ENCODE measurements at places on chromosomes 6 and 20.

DNA sequence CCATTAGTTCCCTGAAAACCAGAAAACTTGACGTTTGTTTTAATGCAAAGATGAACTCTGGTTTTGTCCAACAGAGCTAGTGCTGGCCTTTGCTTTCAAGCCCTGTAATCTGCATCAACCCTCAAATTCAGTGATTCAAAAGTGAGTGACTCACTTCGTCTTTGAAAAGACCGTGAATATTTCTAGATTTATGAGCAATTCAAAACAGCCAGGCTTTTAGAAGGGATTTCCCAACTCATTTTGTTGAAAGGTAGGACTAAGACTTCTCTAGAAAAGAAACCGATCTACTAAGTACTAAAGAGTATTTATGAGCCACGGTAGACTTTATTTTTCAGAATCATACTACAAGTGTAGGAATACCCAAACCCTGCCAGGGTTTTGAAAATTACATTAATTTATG lies 121.5 kb downstream of the UST start:
- DNase-seq, result peak; percentile 70

DNA sequence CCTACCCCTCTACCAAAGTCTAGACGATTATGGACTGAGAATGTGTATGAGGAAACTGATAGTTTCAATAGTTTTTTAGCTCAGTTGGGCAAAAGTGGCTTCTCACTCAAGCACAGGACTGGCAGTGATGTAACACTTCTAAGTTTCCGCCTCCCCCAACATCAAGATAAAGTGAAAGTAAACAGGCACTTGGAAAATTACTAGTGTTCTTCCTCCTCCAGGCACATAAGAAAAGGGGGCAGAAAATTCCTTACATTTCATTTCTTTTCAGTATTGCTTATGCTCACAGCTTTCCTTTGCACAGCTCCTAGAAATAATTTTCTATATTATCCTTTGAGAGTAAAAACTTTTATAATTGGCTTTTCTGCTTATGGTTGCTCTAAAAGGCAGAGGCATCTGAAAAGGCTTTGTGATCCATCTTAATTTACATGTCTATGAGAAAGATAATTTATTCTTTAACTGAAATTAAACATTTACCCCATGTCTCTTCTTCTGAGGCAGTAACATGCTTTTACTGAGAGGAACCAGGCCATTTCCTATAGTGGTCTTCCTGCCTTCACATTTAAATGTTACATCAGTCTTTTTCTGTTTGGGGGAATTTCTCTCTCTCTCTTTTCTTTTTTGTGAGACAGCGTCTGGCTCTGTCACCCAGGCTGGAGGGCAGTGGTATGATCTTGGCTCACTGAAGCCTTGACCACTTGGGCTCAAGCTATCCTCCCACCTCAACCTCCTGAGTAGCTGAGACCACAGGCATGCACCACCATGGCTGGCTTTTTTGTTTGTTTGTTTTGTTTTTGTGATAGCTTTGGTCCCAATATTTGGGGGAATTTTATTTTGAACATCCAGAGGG lies 65.0 kb upstream of the EEF1A1 start:
- peak; percentile 84 for DNase-seq

DNA sequence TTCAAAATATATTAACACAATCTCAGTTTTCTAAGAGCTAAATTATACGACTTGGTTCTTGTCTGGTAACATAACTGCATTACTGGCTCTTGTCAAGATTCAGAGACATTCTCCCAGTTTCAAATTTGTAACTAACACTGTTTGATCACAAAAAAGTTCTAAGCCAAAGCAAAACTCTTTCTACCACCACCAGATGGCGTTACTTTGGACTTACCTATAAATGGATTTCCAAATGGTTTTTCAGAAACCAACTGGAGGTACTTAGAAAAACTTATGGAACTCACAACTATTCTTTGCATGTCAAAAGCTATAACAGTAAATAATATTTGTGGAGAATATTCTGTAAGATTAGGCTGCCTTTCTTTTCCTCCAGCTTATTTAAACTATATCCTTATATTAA lies 34.2 kb upstream of the GFRAL start:
- no peak for DNase-seq

DNA sequence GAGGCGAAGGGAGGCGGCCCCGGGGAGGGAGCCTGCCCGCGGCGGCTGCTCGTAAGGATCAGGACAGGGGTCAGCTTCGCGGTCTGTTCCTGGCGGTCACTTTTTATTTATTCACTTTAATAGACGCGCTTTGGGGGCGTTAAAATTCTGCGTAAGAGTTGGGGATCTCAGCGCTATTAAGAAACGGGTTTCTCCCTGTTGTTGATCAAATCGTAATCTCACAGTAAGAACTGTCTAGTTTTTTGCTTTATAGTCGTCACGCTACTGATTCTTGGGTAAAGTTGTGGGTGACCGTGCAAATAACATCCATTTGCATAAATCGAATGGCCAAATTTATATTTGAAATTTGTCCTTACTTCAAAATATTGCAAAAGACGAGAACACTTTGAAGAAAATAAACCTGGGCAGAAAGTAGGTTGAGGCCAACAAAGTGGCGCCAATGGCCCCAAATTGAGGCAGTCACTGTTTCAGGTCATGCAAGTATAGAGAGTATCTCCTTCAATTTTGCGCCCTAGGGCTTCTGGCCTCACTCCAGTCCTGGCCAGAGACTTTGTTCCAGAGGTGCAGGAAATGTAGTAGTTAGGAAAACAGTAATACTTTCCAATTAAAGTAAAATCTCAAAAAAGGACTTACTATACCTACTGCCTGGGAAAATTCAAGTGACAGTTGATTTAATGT lies 963 bp upstream of the RMND1 start:
- peak; percentile 25 for DNase-seq

DNA sequence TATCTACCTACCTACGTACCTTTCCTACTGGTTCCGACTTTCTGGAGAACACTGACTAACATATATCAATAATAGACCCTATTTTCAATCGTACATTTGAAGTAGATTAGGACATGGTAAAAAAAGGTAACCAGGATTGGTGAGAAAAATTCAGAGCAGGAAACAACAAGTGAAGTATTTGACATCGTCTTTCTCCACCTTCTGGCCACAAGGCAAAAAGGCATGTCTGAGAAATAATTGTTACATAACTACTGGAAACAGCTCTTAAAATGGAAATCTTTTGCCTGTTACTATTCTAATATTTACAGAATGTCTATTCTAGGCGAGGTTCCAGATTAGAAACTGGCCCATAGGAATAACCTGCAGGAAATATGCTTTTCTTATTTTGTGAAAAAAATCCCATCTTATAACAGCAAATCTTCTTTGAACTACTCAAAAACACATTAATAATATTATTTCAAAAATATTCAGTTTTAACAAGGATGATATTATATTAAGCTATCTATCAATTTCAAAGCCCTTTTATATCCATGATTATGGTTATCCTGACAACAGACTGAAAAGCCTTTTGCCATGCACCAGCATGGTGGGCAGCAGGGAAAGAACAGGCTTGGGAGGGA lies 80.8 kb downstream of the RCAN2 start:
- DNase-seq, result peak; percentile 19

DNA sequence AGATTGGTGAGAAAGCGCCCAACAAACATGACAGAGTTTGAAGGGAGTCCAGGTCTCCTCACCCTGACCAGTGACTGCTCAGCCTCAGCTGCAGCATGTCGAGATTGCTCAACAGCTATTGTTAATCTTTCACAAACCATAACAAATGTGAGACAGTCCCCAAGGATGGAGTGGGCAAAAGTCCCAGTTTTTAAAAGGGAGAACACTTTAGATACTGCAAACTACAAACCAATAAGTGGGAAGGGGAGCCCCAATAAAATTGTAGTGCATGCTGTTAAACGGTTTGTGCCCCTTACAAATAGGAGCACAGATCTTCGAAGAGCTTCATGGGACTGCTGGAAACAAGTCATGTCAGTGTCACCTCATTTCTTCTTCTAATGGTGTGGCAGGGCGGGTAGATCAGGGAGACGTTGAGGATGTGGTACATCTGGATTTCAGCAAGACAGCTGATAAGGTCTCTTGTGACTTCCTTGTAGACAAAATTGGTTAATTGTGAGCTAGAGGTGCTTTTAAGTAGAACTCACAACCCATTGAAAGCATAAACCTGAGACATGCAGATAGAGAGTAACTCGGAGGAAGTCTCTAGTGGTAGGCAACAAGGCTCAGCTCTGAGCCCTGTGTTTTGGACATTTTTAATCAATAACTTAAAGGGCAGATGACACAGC lies 134.0 kb upstream of the ARMC2 start:
- peak; percentile 68 for DNase-seq

DNA sequence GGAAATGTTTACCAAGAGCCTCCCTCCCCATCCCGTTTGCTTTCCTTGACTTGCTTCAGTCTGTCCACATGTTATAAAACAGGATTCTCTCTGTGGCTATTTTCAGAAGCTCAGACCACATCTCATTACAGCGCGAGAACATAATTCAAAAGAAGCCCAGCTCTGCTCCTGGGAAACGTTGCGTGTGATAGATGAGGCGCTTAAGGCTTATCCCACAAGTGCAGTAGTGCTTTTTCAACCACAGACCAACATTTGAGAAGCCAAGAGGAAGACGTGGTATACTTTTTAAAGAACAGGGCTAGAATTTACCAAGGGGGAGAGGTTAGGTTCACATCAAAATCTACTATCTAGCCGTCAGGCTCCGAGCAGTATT lies 239.5 kb downstream of the SLC24A3 start:
- no peak for DNase-seq

GRCh38 chr6:118935331-118935668 lies 341 bp upstream of the MCM9 start:
- DNase-seq, result no peak

DNA sequence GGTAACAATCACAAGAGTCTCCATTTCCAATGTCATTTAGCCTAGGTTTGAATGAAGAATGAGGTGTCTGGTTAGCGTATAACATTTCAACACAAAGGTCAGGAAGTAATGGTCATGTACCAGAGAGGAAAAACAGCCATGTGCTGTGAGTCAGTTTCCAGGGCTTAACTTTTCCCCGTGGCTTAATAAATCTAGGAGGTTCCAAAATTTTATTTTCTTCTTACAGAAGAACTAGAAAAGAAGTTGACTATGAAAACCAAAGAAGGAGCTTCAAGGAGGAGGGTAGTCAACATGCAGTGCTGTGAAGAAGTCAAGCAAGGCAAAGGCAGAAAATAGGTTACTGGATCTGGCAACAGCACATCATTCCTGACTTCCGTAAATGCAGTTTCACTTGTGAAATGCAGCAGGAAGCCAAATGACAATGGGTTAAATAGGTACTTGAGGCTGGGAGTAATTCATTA lies 8.4 kb upstream of the GABRR2 start:
- no peak for DNase-seq

GRCh38 chr6:47701363-47701762 lies 3.0 kb downstream of the ADGRF4 start:
- no peak for DNase-seq

DNA sequence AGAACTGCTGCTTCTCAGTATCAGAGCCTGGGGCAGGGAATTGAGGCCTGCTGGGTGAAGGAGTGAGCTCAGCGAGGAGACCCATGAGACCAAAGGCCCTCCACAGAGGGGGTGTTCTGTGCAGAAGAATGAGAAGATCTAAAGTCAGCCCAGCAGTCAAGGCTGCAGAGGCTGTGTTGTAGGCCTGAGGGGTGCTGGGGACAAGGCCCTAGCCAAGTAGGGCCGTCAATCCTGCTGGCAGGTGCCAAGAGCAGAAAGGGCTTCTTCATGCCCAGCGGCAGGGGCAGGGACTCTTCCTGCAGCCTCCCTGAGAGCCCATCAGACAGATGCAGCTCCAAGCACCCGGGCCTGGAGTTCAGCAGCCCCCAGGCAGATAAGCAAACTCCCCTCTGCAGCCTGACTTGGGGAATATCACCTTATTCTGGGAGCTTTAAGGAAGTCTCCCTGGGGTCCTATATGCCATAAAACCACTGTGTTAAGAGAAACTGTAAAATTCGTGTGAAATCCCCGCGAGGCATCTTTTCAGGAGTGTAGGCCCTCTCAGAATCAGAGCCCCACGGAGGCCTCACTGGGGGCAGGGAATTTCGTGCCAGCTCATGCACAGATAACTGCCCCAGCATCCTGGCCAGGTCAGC lies 9.0 kb downstream of the CCDC167 start:
- no peak for DNase-seq

- DNase-seq, result no peak
Measured at GRCh38 chr20:13355941-13356486, 134.9 kb downstream of the ISM1 start.

- no peak for DNase-seq
Measured at GRCh38 chr20:32655903-32656512, 17.7 kb downstream of the C20orf203 start.

GRCh38 chr20:59580991-59581401 lies 23.3 kb upstream of the PHACTR3 start:
- no peak for DNase-seq

GRCh38 chr20:40651151-40651550 lies 37.9 kb downstream of the MAFB start:
- DNase-seq, result peak; percentile 86

DNA sequence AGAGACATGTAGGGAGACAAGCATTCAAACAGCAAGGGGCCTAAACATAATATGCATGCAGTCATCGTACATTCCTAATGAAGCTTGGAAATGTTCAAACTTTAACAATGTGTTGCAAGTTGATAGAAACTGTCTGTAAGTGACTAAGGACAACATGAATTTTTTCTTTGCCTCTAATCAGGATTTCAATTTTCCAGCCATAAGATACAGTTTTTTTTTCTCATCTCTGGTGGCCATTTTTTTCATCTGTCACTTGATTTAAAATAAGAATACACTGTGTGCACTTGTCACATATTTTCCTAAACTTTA lies 22.2 kb upstream of the MTRF1L start:
- no peak for DNase-seq
